ENCODE measurements at places on chromosomes 7 and 10.

DNA sequence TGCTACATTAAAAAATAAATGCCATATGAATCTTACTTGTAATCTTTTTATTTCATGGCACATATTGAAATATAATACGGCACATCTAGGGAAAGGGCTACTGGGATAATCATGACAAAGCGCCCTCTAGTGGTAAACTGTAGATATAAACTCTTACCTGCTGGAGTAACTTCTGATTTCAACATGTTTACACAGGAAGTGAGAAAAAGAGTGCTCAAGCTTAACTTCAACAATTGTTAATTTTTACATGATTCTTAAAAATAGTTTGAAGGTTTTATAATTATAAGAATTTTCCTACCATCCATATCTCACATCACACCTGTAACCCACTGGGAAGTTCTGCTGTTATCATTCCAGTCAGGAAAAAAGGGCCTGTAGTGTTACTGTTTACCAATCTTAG, 2.0 kb upstream of the HEPACAM2 start:
- no peak for DNase-seq

- DNase-seq = no peak
Measured at GRCh38 chr7:484356-485101, 35.1 kb downstream of the PDGFA start.

DNA sequence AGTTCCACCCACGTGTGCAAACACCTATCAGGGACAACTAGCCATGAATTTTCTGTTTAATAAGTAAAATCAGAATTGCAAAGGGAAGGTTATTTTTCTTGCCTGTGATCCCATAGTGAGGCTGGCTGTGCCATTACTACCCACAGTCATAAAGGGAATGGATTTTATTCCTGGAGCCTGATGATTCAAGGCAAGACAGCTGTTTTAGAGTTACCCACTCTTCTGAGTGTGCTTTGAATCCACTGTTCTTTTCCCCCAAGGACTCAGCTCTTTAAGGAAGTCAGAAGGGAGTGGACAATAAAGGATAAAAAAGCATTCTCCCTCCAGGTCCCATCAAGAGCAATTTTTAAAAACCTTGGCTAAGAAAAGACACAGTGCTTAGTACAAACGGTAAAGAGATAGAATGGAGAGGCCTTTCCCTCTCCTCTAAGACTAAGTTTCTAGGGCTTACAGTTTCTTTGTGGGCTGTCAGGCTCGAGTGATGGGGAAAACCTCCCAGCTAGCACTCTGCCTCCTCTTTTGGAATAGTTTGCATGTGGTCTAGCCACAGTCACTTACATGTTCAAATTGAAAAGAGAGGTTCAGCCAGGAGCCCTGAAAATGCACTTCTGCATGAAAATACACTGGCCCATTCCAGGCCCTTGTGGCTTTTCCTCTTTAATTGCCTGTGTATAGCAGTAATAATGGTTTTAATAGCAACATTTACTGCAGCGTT, 5.1 kb upstream of the LRRC4 start:
- no peak for DNase-seq

GRCh38 chr7:16204953-16205352, 216.4 kb downstream of the CRPPA start:
- DNase-seq = no peak

- no peak for DNase-seq
Measured at GRCh38 chr7:107007007-107007891, 37.3 kb upstream of the PRKAR2B start.

DNA sequence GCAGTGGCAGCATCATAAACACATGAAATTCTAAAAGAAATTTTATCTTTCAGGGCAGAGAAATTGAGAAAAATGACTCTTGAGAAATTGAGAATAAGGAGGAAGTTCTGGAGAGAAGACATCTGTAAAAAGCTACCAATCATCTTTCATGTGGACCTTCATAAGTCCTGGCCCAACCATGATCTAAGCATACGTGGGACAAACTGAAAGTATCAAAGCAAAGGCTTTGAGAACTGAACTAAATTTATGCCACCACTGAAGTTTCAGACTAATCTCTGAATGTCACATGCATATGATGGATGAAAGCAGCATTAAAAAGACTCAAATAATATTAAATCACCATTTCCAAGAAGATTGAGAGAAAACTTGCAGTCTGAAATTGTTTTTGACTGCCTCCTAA, 1502.8 kb upstream of the LRRTM3 start:
- DNase-seq = no peak

- DNase-seq = no peak
Measured at GRCh38 chr7:21999896-22000295, 54.2 kb upstream of the CDCA7L start.

DNA sequence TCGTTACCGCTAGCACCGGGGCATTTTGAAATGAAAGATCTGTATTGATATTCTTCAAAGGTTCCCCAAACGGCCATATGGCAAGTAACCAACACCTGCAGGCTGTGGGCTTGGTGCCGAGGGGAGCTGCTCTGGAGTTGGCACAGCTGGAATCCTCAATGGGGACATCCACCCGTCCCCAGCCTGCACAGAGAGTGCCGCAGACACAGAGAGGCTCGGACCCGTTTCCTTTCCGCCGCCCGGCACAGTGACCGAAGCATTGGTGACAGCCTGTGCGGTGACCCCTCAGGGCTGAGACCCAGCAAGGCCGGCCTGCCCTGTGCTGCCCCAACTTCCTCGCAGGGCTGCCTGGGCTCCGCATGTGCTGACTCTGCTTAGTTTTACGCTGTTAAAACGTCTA, 4.5 kb downstream of the CFAP46 start:
- DNase-seq = no peak

- DNase-seq = no peak
Measured at GRCh38 chr10:60848126-60848525, 69.8 kb downstream of the CDK1 start.

GRCh38 chr7:113483657-113484056, 365.3 kb upstream of the SMIM30 start:
- DNase-seq = no peak

DNA sequence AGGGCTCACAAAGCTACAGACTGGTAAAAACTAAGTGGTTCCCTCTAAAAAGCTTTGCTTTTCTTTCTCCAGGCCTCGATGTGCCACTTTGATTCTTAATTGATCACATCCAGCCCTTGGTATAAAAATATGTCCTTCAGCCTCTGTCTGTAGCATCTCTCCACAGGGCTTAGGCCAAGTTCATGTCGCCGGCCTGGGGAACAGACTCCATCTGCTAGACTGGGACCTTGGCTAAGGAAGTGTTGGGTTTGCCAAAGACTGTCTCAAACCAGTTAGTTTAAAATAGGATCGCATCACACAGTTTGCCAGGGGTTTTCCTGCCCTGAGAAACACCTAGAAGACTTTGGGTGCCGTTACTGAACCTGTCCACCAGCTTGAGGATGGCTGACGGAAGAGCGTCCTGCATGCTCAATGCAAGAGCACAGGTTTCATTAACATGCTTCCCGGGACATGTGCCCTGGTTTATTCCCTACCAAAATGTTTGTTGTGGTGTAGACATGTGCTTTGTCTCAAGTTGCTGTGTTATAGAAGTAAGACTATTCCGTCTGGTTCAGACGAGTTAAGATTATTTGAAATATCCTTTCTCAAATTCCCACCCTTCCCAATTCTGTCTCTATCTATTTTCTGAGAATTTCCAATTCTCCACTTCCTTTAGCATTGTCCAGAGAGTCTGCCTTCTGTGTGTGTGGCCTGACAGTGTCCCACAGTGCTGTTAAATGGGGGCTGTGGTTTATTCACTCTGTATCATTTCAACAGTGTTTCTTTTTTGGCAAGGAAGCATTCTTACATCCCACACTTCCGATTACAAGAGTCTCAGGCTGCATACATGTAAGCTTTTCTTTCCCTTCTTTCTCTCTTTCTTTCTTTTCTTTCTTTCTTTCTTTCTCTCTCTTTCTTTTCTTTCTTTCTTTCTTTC, 334.7 kb downstream of the INHBA start:
- DNase-seq = no peak

- DNase-seq = peak; percentile 62
Measured at GRCh38 chr10:47264797-47265281, 35.2 kb upstream of the GDF10 start.

DNA sequence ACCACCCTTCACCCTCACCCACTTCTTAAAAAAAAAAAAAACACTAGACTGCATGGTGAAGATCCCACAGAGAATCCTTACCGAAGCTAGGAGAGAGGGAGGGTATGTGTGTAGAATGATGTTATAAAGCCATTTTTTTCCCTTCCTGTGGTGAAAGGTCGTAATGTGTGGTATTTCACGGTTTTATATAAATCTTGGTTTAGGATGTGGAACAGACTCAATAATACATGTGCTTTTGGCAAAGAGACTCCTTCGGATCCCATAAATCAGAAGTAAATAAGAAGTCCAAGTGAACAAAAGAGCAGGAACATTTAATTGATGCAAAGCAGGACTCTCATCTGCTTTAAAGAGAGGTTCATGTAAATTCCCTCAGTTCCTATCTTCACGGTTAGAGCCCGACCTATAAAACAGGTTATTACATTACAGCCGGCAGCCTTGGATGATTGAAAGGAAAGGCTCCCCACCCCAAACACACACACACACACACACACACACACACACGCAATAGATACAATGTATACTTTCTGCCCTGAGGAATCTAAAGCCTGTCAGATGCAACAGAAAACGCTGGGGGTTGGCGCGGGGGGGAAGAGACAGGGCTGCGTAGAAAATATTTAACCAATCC, 8.8 kb downstream of the DLX5 start:
- DNase-seq = no peak

DNA sequence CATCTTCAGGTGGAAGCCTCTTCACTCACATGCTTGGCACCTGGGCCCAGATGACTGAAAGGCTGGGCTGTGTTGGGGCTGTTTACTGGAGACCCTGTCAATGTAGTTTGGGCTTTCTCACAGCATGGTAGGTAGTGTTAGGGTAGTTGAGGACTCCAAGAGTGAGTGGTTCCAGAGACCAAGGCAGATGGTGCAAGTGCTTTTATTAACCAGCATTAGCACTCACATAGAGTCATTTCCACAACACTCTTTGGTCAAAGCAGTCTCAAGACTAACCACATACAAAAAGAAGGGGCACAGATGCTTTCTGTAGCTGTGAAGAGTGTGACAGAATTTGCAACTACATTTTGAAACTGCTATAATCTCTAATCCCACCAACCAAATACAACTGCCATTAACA, 135.0 kb downstream of the RTKN2 start:
- no peak for DNase-seq

DNA sequence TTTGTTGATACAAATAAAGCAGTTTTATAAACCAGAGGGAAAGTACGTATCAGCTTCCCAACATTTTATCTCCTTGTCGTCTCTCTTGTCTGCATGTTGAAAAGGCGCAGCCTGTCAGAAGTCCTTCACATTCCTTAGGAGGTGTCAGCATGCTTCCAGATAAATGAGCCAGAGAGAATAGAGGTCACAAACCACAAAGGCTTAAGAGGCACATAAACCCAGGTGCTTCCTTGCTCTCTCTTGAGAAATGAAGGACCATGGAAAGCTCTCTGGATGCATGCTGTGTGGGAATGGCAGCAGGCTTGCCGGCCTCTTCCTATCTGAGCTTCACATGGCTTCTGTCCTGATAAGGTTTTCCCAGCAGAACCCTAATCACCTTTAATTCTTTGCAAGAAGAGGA, 448.5 kb downstream of the XPNPEP1 start:
- no peak for DNase-seq

DNA sequence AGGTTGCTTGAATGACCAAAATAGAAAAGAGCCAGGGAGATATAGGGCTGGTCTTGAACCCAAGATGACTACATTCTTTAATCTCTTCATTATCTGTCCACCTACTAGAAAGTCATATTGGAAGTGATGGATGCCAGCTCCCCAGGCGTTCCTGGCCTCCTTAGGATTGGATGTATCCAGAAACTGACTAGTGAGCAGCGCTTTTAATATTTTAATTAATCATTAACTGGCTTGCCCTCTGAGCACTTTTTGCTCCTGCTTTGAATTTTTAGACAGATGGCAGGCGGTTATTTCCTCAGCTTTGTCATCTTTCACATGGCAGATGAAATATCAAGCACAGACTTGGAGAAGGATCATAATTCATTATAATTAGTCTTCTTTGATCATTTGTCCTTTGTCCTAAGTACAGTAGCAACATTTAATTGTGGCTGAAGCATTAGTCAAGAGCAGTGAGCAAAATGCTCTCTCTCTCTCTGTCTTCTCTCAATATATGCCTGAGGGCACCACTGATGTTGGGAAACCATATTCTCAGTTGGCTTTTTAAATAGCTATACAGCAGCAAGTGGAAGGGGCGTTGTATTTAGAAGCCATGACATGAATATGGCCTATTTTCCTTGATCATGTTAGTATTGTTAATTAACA, 588.0 kb downstream of the NRG3 start:
- DNase-seq = no peak
